AG09309 (cell line): ENCODE measurements at places on chromosomes 1 and 21.

DNA sequence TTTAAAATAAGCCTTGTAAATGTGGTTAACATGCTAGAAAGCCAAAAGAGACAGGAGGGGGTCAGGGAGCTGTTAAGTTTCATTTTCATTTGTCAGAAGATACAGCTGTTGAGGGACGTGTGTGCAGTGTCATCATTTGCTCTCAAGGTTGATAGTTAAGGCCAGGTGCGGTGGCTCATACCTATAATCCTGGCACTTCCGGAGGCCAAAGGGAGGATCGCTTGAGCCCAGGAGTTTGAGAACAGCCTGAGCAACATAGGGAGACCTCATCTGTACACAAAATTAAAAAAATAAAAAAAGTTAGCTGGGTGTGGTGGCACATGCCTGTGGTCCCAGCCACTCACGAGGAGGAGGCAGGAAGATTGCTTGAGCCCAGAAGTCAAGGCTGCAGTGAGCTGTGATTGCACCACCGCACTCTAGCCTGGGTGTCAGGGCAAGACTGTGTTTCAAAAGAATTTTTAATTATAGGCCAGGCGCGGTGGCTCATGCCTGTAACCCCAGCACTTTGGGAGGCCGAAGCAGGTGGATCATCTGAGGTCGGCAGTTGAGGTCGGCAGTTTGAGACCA, 22.7 kb downstream of the ZBTB8OS start:
- no peak for DNase-seq

DNA sequence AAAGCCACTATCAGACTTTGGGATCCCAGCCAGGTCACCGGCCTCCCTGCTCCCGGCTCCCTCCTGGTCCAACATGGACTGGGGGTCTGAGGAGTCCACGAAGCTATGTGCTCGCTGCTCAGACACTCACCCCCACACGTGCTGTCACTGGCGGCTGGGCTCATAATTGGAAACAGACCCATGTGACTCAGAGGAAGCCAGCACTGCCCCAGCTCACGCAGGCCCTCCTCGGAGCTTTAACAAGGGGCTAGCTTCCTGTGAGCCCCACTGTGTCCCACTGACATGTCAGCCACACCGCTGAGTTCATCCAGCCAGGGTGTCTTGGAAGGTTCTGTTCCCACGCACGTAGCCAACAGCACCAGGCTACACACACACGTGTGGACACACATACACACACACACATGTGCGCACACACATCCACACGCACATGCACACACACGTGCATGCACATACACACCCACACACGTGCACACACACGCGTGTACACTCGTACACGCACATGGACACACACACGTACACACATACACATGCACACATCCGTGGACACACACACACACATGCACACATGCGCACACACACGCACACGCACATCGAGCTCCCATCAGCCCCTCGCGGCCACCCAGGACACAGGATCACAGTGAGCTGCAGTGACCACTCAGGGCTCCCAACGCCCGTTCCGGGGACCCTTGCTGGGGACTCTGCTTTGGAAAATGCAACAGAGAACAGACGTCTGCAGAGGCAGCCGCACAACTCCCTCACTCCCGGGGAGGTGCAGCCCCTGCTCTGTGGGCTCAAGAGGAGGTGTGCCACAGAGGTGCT, 18.4 kb upstream of the COL6A2 start:
- DNase-seq: peak; percentile 94

GRCh38 chr21:34962586-34963222, 86.4 kb downstream of the RUNX1 start:
- DNase-seq: no peak

DNA sequence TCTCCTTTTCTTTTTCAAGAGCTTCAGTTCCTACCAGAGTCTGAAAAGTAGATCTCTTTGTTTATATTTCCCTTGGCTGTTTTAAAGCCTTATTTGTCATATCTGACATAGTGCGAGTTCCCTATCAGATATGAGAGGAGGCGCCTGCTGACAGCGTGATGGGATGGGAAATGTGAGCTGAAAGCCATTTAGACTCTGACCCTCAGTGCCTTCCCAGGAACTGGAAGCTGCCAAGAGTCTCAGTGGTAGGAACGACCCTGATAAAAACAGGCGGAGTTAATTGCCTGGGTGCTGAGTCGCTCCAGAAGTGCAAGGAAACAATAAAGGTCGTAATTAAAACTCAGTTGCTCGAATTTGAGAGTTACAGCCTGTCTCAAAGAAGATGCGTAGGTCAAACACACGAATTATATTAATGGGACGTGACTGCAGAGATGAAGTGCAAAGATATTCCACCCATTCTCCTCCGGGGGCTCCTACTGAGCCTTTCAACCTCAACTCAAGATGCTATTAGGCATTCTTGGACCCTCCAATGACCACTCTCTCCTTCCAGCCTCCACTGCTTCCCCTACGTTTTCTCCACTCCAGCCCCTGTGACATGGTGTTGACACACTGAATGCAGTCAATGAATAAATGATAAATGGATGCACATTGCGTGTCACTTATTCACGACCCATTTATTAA, 84.6 kb downstream of the KAZN start:
- DNase-seq: no peak

DNA sequence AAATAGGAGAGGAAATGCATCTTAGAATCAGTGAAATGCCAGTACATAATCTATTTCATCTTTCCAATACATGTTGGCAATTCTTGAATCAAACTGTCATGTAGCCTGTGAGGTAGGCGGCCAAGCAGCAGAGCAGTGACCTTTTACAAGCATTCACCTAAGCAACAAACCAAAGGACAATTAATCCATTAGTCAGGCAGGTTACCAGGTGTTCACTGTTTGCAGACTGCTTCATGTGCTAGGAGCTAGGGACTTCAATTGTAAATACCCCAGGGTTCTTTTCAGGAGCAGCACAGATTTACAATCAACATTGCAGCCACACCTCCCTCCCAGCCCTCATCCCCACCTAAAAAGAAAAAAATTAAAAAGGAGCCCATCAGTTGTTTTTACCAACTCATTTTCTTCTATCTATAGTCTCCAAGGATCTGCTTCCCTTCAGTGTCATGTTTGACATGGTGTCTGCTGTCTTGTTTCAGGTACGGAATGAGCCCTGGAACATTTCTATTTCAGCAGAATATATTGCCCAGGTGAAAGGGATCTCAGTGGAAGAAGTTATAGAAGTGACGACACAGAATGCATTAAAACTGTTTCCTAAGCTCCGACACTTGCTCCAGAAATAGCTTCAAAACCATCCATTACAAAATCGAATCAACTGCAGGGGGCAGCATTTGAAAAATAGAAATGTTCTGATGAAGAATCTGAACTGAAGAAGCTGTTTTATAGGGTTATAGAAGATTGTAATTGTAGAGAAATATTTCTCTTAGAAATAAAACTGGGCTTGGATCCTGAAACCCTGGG, 23.0 kb downstream of the TATDN3 start:
- DNase-seq: no peak

DNA sequence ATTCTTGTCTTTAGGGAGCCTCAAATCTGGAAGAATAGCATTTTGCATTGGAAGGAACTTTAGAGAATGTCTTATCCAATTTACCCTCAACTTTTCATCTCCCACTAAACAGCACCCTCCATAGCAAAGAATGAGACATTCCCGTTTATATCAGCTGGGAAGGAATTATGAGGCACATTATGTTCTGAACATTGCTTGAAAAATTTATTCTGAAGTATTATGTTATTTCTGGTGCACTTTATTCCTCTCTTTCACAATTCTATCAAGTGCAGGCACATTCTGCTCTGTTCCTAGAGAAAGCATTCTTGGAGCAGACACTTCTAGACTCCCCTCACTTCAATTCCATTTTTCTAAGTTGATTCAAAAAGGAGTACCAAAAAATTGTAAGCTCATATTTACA, 147.9 kb downstream of the EDEM3 start:
- no peak for DNase-seq

GRCh38 chr21:41148798-41149197, 19.2 kb upstream of the BACE2 start:
- DNase-seq: no peak

DNA sequence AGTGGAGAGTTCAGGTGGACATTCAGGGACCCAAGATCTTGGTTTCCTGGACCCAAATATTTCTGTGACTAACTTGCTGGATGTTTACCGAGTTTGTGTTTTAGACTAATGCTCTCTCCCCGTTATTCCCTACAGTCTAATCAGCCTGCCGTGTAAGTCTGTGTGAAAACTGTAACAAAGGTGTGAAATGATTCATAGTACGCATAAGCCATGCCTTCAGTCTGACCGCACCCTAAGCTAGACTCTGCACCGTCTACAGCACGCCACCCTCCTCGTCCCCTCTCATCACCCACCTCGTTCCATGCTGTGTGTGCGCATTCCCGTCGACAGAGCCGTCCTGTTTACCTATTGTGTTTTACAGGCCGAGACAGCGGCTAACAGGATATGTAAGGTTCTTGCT, 50.5 kb downstream of the ACTN2 start:
- no peak for DNase-seq

DNA sequence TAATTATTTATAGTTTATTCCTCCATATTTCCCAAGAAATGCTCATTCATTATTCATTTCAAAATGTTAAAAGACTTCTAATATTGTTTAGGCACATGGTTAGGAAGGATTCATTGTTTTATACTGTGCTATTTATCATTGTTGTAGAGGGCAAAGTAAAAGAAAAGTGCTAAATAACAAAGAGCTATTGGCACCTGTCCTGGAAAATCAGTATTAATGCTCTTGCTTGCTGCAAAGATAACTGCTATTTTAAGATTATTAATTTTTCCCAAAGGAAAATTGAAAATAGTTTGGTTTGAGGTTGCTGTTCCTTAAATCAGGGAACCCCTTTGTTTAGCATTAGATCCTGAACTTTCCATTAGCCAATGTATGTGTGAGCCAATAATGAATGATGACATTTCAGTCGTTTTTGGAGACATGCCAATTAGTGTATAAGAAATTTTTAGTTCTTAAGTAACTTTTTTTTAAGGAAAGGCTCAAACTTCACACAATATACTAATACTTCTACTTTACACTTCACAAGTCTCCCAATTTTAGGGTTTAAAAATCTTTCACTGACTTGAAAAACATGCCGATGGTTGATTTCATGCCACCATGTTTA, 39.9 kb downstream of the EPB41 start:
- no peak for DNase-seq

DNA sequence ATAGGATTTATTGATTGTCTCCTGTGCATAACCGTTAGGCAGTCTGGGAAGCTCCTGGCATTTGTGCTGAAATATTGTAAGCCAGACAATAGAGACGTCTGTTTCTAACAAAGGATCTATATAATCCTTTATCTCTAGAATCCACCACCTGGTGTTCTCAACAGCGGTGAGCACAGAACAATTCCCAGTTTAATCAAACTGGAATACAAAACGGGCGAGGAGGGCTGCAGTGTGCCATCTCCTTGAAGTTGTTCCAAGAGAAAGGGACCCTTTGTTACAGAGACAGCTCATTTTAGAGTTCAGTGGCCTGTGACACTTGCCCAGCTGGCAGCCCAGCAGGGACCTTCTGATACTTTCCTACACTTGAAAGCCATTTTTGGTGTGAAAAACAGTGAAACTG, 162.8 kb upstream of the IVNS1ABP start:
- DNase-seq: no peak

GRCh38 chr1:209406595-209406994, 176.9 kb upstream of the CAMK1G start:
- DNase-seq: no peak
